ENCODE measurements at places on chromosomes 16 and 17. TPM values are rescaled to one million over a fixed set of nuclear protein-coding genes. Genes with fewer than 3 reads are reported as not detected.
A peak's percentile ranks its signal among the peaks of the same experiment; 100 is the strongest.

Gene KRT27
- total RNA-seq: not detected

Gene MPV17L
- total RNA-seq: 0.27 TPM

Gene KRT24
- not detected for total RNA-seq

Gene ZNF469
- 5.9 TPM for total RNA-seq

DNA sequence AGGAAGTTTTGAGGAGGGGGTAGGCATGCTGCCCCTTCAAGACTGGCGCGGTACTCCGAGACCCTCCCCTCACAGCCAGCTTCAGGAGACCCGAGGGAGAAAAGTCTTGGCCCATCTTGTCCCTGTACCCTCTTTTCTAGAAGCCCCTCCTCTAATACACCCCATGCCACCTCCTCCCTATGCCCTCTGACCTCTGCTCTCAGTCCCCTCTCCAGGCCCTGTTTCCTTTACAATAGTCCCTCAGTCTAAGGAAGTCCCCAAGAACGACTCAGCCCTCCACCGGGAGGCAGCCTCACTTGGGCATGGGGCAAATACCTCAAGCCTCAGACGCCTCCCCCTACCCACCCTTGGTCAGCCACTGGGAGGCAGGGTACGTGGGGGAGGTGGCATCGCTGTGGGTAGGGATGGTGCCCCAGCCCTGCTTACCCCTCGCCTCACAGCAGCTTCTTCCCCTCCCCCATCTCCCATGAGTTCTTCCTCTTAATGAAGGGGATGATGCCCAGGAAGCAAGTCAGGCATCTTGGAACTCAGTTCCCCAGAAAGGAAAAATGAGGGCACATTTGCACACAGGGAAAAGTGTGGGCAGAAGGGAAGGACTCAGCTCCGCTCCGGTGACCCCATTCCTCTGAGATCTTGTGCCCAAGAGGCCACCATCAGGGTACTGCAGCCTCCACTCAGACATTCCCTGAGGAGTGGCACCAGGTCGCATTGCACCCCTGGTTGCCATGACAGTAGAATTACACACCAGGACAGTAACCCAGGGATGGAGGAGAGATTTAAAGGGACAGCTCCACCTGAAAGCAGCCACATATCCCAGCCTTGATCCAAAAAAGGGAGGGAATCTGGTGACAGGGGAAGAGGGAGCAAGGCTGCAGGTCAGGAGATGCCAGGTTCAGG is 6.2 kb downstream of the MPP2 start:
- no peak for DNase-seq
- peak overlapping the region; percentile 49 for H3K4me3 ChIP-seq
- H3K36me3 ChIP-seq: no peaks in the 10 kb centered on the region

- peak overlapping the region; percentile 56 for H3K27ac ChIP-seq
- H3K36me3 ChIP-seq: no peaks in the 10 kb centered on the region
- H3K27me3 ChIP-seq: no peaks in the 10 kb centered on the region
- no peak for DNase-seq
These were observed 464 bp upstream of the MRM1 start for GRCh38 chr17:36600936-36601302.

DNA sequence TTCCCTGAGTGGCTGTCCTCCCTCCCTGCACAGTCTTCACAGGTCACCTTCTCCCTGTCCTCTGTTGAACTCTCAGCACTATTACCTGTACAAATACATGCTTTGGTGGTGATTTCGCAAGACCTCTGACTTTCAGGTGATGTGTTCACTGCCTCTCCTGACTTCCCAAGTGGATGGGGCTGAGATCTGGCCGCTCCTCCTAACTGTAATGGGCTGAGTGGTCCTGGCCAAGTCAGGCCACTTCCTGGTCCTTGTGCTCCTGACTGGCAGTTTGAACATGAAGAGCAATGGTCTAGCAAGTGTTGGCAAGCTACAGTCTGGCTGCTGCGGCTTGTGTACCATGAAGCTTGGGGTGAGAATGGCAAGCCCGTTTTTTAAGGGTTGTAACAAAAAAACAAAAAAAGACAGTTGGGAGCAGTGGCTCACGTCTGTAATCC is 11.7 kb upstream of the TMED6 start:
- H3K27me3 ChIP-seq: no peaks in the 10 kb centered on the region
- peaks cover 3% of the 10 kb centered on the region for H3K36me3 ChIP-seq
- no peak for DNase-seq
- no peaks in the 10 kb centered on the region for H3K4me1 ChIP-seq

GRCh38 chr17:45160447-45161287 is 1.0 kb upstream of the HEXIM2 start:
- H3K4me3 ChIP-seq: peak overlapping the region; percentile 64
- no peak for DNase-seq
- no peaks in the 10 kb centered on the region for H3K27me3 ChIP-seq
- H3K27ac ChIP-seq: peak overlapping the region; percentile 98
- peaks cover 22% of the 10 kb centered on the region for H3K4me1 ChIP-seq

DNA sequence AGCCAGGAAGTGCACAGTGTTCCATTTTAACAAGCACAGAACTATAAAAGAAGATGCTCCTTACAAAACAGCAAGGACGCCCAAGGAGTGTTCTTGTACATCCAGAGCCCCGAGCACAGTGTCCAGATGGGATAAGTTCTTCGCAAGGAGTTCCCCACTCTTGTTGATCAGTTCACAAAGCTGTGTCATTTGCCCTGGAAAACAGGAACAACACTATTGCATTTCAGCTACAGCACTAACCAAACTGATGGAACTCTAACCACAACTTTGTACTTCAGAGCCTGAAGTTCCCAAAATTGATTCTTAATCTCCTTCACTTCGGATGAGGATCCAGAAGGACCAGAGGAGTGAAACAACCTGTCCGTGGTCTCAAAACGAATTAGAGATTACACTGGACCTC is 5.1 kb downstream of the COPS3 start:
- H3K4me1 ChIP-seq: peaks cover 13% of the 10 kb centered on the region
- DNase-seq: no peak
- no peaks in the 10 kb centered on the region for H3K27me3 ChIP-seq
- peaks cover 9% of the 10 kb centered on the region for H3K36me3 ChIP-seq

GRCh38 chr16:87562201-87562600 is 40.1 kb upstream of the JPH3 start:
- H3K27ac ChIP-seq: no peak overlapping the region
- H3K36me3 ChIP-seq: no peaks in the 10 kb centered on the region
- H3K4me3 ChIP-seq: no peak overlapping the region
- DNase-seq: no peak

GRCh38 chr16:85600078-85600477 is 13.0 kb upstream of the GSE1 start:
- H3K27me3 ChIP-seq: no peaks in the 10 kb centered on the region
- H3K27ac ChIP-seq: no peak overlapping the region
- peaks cover 34% of the 10 kb centered on the region for H3K4me1 ChIP-seq
- peaks cover 7% of the 10 kb centered on the region for H3K36me3 ChIP-seq

- peaks cover 3% of the 10 kb centered on the region for H3K36me3 ChIP-seq
- DNase-seq: no peak
- no peak overlapping the region for H3K4me3 ChIP-seq
These were observed 14.1 kb downstream of the RAD51C start for GRCh38 chr17:58706351-58707140.

DNA sequence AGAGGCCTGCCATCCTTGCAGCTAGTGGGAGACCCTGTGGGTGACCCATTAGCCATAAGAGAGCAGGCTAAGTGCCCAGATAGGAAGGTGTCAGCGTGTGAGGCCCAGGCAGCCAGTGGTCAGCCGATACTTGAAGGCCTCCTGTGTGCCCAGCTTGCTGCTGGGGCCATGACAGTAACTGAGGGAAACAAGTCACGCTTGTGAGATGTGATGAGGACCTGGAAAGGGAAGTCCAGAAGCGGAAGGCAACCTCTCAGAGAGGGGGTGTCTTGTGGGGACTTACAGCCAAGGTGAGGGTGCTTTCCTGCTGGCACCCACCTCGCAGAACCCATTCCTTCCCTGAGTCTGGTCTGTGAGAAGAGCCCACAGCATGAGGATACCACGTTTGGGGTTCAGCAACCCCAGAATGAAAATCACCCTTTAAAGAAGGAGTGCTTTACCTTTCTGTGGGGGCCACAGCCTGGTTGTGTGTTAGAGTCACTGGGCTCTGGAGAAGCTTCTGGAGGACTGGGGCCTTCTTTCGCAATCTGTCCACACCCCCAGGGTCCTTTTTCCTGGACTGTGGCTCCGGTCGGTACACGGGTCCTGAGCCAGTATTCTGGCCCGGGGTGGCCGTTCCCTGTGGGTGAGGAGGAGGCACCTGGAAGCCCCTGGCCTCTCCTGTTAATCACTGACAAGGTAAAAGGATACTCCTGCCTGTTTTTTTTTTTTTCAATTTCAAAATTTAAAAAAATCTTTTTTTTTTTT is 53.9 kb downstream of the PLCG2 start:
- H3K4me1 ChIP-seq: peaks cover 100% of the 10 kb centered on the region
- peaks cover 28% of the 10 kb centered on the region for H3K36me3 ChIP-seq
- no peaks in the 10 kb centered on the region for H3K27me3 ChIP-seq

GRCh38 chr16:11128211-11129141 is 127.5 kb downstream of the SOCS1 start:
- H3K27me3 ChIP-seq: no peaks in the 10 kb centered on the region
- H3K4me3 ChIP-seq: no peak overlapping the region
- H3K27ac ChIP-seq: no peak overlapping the region
- no peaks in the 10 kb centered on the region for H3K36me3 ChIP-seq
- DNase-seq: no peak

DNA sequence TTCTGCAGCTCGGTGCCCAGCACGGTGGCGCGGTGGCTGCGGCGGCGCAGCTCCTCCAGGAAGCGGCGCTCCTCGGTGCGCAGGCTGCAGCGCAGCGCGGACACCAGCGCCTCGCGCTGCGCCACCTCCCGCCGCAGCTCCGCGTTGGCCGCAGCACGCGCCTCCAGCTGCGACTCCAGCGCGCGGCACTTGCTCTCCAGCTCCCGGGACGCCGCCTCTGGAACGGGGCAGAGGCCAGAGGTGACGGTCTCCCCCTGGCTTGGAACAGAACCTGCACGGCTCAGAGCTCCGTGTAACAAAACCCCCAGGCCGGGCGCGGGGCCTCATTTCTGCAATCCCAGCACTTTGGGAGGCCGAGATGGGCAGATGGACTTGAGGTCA is 13.2 kb upstream of the CLUH start:
- H3K4me1 ChIP-seq: peaks cover 6% of the 10 kb centered on the region
- no peaks in the 10 kb centered on the region for H3K36me3 ChIP-seq
- peaks cover 6% of the 10 kb centered on the region for H3K27me3 ChIP-seq
- H3K4me3 ChIP-seq: peak overlapping the region; percentile 8
- no peak overlapping the region for H3K27ac ChIP-seq

Measured in B cell (primary cell).